A549 (cell line): ENCODE measurements at places on chromosomes 12 and 14. TPM values are rescaled to one million over a fixed set of nuclear protein-coding genes. Genes with fewer than 3 reads are reported as not detected.
A peak's percentile ranks its signal among the peaks of the same experiment; 100 is the strongest.

Gene PGF
- polyA plus RNA-seq: 1.1 to 1.2 TPM (median 1.1 TPM) in 3 replicates

Gene ARHGEF40
- 7.9 to 9.9 TPM (median 9.6 TPM) in 3 replicates for polyA plus RNA-seq

Gene AP5M1
- 22.8 to 23.7 TPM (median 23.1 TPM) in 3 replicates for polyA plus RNA-seq

Gene INHBC
- not detected in 3 replicates for polyA plus RNA-seq

Gene TEX52
- polyA plus RNA-seq: not detected in 3 replicates

Gene CAPZA3
- not detected in 3 replicates for polyA plus RNA-seq

Gene P2RX2
- polyA plus RNA-seq: not detected in 3 replicates

GRCh38 chr12:112684742-112685141 lies 106.8 kb upstream of the RPH3A start:
- DNase-seq: peak; percentile 32

- no peak for DNase-seq
Measured at GRCh38 chr12:15863984-15864383, 18.2 kb upstream of the STRAP start.

GRCh38 chr12:91126516-91126915 lies 15.2 kb upstream of the LUM start:
- DNase-seq: no peak

DNA sequence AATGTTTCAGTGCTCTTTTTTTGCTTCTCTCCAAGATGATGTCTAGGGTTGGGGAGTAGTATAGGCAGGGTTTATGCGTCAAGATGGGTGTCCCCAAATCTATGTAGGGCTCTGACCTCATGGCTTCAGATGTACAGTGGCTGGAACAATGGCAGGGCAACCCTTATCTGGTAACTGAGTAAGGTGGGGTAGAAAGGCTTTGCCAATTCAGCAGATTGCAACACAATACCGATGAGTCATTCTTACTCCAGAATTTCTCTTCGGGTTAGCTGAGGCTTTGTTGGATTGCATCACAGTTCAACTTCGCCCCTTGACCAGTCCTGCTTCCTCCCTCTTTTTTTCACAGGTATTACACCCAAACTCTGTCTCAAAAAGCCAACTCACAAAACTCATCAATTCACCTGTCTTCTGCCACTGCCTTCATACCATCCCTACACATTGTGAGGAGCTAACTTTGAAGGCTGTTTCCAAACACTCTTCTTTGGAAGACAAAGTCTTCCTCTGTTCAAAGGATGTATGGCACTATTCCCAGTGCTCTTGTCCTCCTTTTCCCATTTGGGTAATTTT lies 190.2 kb upstream of the CNOT2 start:
- peak; percentile 81 for DNase-seq

DNA sequence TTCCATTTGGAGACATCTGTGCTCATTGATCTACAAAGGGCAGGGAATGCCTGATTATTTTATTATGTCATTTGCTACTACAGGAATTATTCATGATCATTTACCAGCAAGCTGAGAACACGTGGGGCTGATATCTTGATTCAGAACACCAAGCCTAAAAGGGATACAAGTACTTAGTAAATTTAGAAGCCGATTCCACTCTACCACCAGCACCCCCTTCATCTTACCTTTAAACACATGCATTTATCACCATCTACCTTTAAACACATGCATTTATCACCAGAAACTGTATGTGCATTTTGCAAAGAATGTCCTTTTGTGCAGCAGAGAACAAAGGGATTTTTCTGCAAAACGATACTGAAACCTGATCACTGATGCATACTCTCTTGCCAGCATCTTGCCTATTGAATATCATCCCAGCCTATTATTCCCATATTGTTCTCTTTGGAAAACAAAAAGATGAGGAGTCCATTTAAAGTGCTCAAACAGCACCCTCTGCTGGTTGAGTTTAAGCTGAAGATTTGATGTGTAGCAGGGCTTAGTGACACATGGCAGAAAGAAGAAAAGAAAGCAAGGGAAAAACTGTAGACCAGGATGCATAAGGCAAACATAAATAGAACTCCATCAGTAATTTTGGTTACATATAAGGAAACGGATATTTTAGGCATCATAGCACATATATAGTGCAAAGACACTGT lies 132.6 kb upstream of the PLEKHG7 start:
- peak; percentile 57 for DNase-seq

GRCh38 chr14:51951656-51952055 lies 37.7 kb upstream of the RTRAF start:
- DNase-seq: no peak

- DNase-seq: no peak
Measured at GRCh38 chr12:4809013-4809448, 88.8 kb downstream of the GALNT8 start.

DNA sequence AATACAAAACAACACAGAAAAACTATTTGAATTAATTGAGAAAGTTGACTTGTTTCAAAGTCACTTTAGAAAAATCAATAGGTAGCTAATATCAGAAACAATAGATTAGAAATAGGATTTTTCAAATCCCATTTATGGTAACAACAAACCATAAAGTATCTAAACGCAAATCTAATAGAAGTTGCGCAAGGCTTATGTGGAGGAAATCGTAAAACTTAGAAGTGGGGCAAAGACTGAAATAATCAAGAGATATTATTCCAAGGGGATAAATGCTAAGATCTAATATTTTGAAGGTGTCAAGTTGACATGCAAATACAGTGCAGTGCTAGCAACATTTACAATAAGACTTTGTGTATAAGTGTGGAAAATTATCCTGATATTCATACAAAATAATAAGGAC lies 87.2 kb downstream of the TRHDE start:
- DNase-seq: no peak

GRCh38 chr12:27652174-27652763 lies 44.0 kb upstream of the REP15 start:
- DNase-seq: peak; percentile 82

GRCh38 chr12:113425960-113426453 lies 3.8 kb downstream of the SDSL start:
- no peak for DNase-seq

DNA sequence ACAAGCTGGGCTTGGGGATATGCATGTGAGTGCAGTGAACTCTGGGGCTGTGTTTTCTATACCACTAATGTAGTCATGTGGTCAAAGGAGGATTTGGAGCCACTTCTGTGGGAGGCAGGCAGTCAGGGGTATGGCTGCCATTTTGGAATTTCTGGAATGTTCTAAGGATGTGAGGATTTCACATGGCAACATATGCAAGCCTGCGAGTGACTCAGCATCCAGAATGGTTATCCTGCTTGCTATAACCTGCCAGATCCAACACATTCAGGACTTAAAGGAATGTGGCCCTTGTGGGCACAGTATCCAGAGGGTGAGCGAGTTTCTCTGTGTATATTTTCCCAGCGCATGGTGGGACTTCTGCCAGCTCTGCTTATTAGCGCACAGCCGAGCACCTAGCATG lies 249.2 kb upstream of the PWP1 start:
- peak; percentile 15 for DNase-seq

DNA sequence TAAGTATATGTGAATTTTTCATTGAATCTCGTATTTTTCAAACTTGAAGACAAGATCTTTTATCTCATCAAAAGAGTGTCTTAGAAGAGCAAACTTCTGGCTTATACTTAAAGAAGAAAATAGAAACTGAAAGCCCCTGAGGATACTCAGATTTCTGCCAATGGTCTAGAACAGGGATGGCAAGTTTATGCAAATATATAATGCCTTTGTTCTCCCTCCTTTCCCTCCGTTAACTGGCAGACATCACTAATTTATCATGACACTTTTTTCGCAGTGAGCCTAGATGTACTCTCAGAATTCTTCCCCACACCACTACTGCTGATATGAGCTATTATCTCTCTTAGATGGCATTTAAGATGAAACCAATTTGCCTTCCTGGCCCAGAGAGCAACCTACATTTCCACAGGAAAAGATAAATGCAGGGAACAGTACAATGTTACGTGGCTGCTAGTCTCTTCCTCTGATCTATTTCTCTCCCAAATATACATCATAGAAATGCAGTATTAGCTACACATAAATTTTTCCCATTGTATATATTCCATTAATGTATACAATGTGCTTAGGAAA lies 40.0 kb upstream of the DAAM1 start:
- DNase-seq: no peak

DNA sequence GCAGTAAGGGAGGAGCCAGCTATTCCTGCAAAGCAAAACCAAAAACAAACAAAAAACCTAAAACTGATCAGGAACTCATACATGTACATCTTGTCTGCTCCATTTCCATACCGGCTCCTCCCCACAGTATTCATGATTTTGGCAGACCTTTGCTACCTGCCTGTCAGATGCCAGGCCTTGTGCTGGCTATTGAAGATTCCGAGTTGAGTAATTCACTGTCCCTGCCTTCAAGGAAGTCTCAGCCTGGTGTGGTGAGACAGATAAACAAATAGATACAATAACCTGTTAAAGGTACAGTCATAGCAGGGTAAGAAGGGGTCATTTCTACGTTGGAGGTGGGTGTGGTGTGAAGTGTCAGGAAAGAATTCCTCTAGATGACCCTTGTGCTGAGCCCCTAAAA lies 42.7 kb downstream of the SUSD6 start:
- DNase-seq: peak; percentile 54
